Inflammatory macrophage (primary cell): ENCODE measurements at places on chromosomes 12 and 14.

DNA sequence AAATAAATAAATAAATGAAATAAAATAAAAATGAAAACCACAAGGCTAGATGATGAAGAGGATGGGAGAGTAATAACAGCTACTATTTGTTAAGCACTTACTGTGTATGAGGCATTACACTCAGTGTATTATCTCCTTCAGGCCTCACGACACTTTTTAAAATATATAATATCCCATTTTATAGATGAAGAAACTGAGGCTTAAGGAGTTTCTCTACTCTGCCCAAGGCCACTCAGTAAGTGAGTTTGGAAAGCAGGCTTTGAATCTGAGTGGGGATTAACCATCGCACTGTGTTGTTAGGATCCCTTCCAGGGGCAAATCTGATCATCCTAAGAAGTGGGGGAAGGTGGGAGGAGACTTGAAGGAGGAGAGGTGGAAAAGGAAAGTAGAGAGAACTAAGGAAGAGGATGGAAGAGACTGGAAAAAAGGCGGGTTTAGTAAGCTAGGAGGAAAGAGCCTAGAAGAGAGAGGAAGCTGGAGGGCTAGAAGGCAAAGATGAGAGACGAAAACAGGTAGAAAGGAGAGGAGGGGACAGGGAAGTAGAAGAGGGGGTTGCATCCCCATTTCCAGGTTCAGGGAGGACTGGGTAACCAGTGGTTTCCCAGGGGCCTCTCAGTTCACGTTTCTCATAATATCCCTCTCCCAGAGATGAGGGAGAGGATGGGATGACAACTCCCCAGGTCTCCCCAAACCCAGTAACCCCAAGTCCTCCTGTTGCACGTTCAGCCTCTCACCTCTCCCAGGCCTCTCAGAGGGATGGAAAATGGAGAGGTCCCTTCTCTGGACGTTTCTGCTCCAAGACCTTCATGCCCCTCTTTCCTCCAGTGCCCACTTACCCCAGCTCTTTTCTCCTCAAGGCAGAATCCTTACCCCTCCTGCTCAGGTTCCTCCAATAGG, 1.7 kb downstream of the STAT6 start:
- no peak for DNase-seq

DNA sequence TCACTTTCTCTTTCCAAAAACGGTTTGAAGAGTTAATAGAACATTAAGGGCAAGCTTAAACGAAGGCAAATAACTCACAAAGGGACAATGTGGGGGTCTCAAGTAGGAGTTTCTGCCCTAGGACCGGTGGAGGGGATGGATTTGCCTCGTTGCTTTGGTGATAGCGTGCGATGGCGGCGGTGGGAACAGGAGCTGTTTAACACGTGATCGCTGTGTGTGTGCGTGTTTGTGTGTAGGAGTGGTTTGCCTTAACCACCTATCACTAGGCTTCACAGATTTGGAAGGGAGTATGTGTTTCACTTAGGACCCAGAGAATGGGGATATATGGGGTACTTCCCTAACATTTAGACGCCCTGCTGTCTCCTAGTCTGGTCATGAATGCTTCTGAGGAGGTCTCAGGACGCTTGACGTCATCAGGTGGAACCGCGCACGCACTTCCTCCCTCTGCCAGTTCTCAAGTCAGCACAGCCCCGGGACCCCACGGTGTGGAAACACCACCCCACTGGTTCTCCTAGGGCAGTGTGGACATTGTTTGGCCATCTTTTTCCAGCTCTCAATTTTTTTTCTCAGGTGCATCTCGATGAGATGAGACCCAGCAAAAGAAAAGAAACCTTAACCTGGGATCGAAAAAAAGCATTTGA, 231.2 kb downstream of the ATP23 start:
- no peak for DNase-seq

GRCh38 chr14:75277815-75278421, 710 bp upstream of the FOS start:
- DNase-seq = no peak

DNA sequence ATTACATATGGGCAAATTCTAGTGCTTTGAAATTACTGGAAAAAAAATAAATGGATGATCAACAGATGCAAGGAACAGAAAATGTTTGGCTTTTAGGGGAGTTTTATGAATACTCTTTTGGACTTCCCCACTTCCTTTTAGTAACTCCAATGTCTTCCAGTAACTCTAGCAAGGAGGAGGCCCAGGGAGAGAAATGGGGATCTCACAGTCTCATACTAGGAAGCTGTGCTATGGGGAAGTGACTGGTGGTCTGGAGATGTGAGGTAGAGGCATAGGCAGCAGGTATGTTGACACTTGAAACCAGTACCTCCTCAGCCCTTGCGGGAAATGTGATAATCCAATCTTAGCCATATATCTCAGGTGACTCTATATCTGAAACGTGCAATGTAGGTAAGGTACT, 68.1 kb downstream of the CRADD start:
- DNase-seq = no peak

- no peak for DNase-seq
Measured at GRCh38 chr14:89489761-89490437, 72.9 kb upstream of the FOXN3 start.

GRCh38 chr12:46382408-46382963, 9.9 kb upstream of the SLC38A2 start:
- peak; percentile 34 for DNase-seq

- no peak for DNase-seq
Measured at GRCh38 chr12:16523284-16523950, 82.5 kb downstream of the LMO3 start.
